ENCODE measurements at places on chromosomes 6 and 20.

GRCh38 chr20:237489-237888 is 10.4 kb downstream of the DEFB129 start:
- DNase-seq = peak; percentile 4

DNA sequence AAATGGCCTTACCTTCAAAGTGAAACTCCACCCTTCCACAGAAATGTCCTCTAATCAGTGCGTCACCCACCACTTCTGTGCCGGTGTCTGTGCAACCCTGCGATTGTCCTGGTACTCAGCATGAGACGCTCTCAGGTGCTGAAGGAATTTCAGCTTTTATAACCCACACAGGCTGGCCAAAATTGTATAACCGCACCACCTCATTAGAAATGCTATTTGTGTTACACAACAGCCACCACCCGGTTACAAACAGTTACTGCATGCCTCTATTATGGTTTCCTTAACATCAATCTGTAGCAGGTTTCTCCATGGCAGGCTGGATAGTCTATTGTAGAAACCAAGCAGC is 51.5 kb downstream of the SLC23A2 start:
- no peak for DNase-seq

DNA sequence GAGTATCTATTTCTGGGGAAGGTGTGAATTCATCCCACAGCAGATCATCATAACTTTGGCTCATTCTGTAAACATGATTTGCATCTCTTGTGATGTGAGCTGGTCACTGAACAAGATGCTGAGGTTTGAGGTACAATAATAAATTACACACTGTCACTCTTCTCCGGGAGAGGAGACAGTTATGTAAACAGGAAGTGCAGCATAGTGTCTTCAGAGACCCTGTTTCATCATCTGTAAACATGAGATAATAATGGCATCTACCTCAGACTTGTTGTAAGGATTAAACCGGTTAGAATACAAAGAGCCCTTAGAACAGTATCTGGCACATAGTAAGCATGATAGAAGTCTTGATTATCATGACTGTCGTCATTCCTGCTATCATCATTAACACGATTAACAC is 125.2 kb downstream of the TBC1D7 start:
- DNase-seq = no peak

DNA sequence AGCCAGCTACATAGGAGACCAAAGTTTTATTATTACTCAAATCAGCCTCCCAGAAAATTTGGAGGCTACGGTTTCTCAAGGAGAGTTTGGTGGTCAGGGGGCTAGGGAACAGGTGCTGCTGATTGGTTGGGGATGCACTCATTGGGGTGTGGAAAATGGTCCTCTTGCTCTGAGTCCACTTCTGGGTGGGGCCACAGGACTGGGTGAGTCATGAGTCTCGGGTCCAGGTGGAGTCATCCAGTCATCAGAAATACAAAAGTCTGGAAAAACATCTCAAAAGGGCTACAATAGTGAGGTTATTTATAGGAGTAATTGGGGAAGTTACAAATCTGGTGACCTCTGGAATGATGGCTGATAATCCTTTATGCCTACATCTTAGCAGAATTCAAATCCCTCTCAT is 54.3 kb upstream of the SLC22A16 start:
- DNase-seq = no peak

- DNase-seq = no peak
Measured at GRCh38 chr6:7589221-7589620, 777 bp upstream of the SNRNP48 start.

GRCh38 chr20:50188879-50189680 is 1.6 kb upstream of the CEBPB start:
- DNase-seq = no peak

All from naive thymus-derived CD8-positive, alpha-beta T cell (primary cell).